ENCODE measurements at places on chromosomes 1 and 21.

- no peak for DNase-seq
These were observed 658 bp upstream of the COL16A1 start for GRCh38 chr1:31704271-31705079.

DNA sequence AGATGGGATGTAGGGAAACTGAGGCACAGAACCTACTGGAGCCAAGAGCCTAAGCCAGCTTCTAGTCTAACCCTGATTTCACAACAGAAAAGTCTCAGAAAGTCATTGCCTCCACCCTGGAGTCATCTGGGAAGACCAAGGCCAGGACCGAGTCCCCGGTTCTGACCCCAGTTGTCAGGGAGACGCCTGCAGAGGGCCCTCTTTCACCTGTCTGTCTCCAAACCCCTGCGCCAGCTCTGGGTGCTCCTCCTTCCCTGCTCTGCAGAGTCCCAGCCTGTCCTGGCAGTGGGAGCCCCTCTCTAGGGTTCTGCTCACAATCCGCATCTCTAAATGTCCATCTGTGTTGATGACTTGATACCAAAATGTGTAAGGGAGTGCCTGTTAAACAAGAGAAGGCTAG, 149.7 kb downstream of the PGBD5 start:
- DNase-seq: no peak

- DNase-seq: no peak
These were observed 32.1 kb downstream of the LYST start for GRCh38 chr1:235834620-235835019.

GRCh38 chr1:191460234-191460633, 698.0 kb upstream of the RGS18 start:
- DNase-seq: no peak

- no peak for DNase-seq
These were observed 1589.3 kb downstream of the BRINP3 start for GRCh38 chr1:188888386-188888785.

DNA sequence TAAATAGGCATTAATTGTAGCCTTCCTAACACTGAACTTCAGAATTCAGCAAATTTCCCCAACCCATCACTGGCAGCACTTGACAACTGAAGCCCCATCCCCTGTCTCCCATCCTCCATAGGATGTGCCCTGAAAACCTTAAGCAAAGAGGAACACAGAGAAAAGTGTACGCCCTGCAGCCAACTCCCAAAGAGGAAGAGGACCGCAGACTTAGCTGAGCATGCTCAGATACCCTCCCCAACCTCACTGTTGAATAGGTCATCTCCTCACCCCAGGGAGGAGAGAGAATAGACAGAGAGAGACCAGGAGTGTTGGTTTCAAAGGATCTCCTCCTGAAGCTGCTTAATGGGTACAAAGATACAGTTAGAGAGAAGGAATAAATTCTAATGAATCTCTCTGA, 50.5 kb downstream of the CD2 start:
- no peak for DNase-seq

GRCh38 chr1:106700211-106700610, 356.3 kb upstream of the PRMT6 start:
- no peak for DNase-seq

DNA sequence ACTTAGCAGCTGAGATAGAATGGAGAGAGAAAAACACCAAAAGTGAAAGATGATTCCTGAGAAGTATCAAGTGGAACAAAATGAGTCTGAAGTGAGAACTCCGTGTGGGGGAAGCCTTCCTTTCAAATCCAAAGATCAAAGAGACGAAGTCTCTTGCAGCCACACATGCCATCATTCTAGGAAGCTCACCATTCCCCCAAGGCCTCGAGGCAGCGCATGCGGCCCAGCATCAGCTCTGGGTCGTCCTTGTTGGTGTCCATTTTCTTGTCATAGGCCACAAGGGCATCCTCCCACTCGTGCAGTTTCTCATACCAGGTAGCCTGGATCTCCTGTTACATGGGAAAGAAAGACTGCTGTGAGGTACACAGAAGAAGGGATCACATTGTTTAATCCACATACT, 32.2 kb upstream of the ANGPTL7 start:
- DNase-seq: peak; percentile 17

DNA sequence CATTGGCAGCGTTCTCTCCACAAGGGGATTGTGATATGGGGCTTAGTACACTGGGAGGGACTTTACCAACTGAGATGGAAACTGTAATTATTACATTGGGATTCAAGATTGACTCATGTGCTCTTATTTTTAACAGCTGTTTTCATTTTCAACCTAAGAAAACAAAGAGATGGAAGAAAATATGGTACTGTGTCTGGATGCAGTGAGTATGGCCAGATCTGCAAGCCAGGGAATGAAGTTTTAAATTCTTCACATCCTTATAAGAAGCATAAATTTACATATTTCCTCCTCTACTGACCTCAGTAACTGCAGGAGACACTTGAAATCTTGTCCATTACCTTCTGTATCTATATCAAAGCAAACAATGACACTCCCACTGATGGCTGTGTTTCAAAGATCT, 81.5 kb upstream of the EDEM3 start:
- DNase-seq: no peak

- no peak for DNase-seq
These were observed 4.3 kb upstream of the FGGY start for GRCh38 chr1:59292562-59292961.

DNA sequence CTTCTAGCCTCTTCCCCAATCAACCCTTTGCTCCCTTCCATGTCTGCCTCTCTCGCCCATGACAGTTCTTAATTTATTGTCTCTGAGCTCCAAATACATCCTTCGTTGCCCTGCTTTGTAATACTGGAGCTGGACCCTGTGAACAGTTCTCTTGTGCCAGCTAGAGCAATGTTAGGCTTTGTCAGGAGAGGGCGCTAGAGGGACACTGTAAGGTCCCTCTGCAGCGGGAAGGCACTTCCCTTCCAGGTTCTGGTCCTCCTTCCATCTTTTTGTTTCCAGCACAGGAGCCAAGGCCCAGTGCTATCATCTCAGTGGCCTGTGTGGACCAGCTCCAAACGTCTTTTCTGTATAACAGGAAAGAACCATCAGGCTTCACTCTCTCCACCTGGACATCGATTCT, 95.9 kb downstream of the PTPRU start:
- no peak for DNase-seq

- no peak for DNase-seq
These were observed 2.5 kb upstream of the OLIG1 start for GRCh38 chr21:33067457-33067856.

DNA sequence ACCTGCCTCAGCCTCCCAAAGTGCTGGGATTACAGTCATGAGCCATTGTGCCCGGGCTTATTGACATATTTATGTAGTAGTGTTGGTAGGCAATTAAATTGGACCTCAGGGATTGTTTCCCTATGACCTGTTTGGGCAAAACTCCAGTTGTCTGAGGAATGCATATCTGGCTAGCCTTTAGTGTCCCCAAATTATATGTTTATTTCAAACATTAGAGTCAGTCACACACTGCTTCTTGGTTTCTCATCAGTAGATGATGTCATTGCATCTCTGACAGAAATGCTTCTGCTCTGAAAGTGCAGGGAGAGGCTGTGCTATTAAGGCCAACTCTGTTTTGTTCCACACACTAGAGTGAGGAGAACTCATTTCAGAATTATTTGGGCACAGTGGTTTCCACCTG, 12.5 kb downstream of the PIP5K1A start:
- no peak for DNase-seq

DNA sequence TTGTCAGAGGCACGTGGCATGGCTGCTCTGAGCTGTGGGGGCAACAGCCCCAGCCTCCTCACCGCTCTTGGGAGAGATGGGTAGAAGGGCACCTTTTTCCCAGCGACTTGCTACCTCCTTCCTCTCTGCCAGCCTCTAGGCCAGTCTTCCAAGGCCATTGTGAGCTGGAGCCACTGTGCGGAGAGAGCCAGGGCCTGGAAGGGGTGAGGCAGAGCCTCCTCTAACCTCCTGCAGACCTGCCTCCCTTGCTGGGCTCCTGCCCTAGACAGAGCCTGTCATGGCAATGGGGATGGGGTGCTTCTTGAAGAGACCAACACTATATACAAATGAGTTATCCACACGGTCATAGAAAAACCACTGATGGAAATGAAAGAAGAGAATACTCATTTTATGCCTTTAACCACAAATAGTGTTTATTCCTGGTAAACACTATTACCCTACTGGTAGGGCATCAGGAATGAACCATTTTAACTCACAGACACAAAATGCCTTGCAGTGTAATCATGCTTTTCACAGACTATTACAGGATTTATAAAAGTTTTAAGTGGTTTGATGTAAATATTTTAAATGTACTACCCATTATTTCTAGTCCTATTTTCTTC, 5.0 kb upstream of the IGFN1 start:
- DNase-seq: no peak

GRCh38 chr1:219372916-219373615, 199.4 kb downstream of the LYPLAL1 start:
- DNase-seq: no peak

DNA sequence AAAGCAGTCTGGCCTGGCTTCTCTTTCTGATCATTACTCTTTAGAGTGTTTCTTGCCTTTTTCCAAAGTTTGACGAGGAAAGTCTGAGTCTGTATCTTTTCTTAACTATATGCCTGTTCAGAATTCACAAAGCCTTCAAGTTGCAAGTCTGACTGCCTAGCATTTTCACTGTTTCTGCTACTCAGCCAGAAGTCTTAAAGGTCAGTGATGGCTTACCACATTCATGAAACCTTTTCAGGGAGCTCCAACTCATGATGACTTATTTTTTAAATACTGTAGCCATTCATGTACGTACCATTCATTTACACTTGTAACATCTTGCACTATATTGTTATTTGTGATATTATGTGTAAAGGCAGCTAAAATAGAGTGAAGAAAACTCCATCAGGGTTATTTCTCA, 58.2 kb downstream of the TNFSF4 start:
- DNase-seq: no peak

GRCh38 chr1:9400425-9401079, 107.9 kb downstream of the SPSB1 start:
- no peak for DNase-seq

- DNase-seq: no peak
These were observed 19.9 kb upstream of the LPAR3 start for GRCh38 chr1:84912726-84913554.

DNA sequence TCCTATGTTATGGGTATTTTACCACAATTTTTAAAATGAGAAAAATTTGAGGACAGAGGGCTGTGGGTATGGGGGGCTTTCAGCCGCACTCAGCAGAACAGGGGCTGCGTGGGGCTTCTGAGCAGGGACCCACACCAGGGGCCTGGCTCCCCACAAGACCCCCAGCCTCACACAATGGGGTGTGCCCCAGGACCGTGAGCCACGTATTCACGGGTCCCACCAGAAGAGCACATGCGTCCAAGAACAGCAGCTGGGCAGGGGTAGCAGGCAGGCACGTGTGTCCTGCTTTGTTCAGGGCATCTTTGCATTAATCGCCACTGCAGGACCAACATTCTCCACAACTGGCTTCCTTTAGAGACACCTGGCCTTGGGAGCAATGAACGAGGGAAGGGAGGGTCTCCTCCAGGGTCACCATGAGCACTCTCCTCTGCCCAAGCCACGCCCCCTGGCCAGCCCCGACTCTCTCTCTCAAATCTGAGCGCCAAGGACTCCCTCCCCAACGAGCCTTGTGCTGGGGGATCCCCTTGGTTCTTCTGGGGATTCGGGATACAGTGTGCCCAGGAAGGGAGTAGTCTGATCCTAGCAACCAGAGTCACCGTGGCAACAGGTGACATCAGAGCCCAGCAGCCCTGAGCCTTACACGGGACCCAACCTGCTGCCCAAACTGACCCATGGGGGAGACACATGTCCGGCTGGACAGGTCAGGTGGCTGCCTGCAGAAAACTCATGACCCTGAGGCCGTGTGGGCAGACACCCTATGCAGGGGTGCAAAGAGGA, 7.4 kb upstream of the ARF1 start:
- DNase-seq: no peak

DNA sequence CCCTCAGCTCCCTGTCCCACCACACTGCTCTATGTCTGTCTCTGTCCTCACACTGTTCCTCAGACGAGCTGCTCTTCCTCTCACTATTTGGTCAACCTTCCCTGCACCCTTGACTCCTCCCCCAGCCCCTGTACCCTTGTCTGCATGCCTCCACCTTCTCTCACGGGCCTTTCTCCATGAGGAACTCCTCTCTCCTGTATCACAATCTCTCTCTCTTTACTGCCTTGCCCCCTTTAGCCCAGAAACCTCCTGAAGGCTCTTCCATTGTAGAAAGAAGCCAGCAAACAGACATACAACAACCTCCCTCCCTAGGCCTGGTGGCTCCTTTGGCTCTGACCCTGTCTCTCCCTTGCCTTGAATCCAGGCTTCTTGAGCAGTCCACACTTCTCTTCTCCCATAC, 251.6 kb upstream of the CSF3R start:
- DNase-seq: no peak

GRCh38 chr21:28250946-28251345, 741.7 kb downstream of the LTN1 start:
- DNase-seq: no peak

- DNase-seq: no peak
These were observed 241.6 kb upstream of the DUSP10 start for GRCh38 chr1:221983444-221983843.

DNA sequence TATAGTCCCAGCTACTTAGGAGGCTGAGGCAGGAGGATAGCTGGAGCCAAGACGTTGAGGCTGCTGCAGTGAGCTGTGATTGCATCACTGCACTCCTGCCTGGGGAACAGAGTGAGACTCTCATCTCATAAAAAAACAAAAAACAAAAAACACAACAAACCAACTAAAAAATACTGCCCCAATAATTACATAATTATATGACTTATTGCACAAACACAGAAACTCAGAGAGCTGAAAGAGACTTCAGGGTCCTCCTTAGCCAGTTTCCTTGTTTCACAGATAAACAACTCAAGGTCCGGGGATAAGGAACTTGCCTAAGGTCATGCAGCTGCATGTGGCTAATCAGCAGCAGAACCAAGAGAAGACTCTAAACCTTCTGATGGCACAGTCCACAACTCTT, 11.9 kb downstream of the EXTL2 start:
- DNase-seq: no peak

DNA sequence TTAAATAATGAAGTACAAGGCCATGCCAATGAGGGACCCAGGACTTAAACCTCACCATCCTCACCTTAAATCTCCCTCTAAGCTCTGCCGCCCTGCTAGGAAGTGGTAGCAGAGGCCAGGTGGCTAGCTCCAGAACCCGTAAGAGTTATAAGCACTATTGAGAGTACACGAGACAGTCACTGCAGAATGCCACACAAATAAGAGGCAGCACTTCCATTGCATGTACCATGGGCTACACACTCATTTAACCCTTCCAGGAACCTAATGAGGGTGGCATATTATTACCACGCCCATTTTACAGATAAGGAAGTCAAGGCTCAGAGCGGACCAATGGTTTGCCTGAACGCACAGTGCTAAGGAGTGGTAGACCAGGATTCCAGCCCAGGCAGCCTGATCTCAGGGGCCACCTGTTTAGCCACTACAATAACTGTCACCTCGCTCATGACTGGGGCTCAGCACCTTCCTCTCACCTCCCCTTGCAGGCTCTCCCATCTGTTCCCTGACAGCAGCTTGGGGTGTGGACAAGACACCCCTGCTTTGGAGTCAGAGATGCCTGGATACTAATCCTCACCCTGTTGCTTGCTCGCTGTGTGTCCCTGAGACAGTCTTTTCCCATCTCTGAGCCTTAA, 54.8 kb upstream of the ID3 start:
- no peak for DNase-seq

DNA sequence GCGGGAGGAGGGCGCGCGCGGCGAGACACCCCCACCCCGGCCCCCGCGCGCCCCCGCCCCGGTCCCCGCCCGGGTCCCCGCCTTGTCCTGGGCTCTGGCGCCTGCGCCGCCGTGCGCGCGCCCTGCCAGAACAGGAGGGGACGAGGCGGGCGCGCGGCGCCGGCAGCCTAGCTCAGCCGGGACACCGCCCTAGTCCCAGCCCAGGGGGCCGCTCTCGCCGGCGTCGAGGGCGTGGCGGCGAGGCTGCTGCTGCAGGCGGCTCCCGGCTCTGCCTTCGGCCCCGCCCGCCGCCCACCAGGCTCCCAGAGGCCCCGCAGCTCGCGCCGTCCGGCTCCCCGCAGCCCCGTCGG, at the start of gene RCAN3:
Gene RCAN3 (plus strand): TSS at position 128 of the 350 bp plus-strand sequence. CDS start 11,537 bp downstream, outside the sequence.
- DNase-seq: peak; percentile 88

All from stimulated activated CD4-positive, alpha-beta T cell treated with anti-CD3 and anti-CD28 coated beads, Interleukin-4, amount 100 ng/mL, for 24 hours (primary cell).